ENCODE measurements at places on chromosomes 1 and 21.

GRCh38 chr1:110069404-110070281, 829 bp downstream of the ALX3 start:
- DNase-seq: no peak

DNA sequence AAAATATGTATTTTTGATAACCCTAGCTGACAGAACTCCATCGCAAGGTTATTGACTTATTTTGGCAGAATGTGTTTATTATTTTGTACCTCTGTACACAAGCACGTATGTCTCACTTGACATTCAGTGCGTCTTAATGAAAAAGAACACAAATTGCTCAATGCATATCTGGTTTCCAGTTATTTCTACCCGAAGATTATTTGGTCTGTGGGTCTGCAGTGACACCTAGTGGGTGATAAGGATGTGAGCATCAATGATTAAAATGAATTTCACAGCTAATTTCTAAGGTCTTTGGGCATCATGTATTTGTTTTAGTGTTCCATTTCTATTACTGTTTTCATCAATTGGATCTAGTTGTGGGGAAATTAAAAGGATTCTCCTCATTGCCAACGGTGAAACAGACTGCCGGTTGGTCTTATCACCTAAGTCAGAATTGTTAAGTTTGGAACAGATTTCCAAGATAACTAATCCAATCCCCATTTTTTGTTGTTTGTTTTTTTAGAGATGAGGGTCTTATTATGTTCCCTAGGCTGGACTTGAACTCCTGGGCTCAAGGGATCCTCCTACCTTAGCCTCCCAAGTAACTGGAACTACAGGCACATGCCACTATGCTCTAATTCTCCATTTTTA, 13.9 kb downstream of the DDX20 start:
- DNase-seq: peak; percentile 43

GRCh38 chr1:238752327-238752726, 634.0 kb upstream of the CHRM3 start:
- DNase-seq: peak; percentile 44

GRCh38 chr1:246564839-246565750, 966 bp downstream of the TFB2M start:
- no peak for DNase-seq

- DNase-seq: no peak
Measured at GRCh38 chr1:204426971-204427701, 15.5 kb upstream of the PPP1R15B start.

DNA sequence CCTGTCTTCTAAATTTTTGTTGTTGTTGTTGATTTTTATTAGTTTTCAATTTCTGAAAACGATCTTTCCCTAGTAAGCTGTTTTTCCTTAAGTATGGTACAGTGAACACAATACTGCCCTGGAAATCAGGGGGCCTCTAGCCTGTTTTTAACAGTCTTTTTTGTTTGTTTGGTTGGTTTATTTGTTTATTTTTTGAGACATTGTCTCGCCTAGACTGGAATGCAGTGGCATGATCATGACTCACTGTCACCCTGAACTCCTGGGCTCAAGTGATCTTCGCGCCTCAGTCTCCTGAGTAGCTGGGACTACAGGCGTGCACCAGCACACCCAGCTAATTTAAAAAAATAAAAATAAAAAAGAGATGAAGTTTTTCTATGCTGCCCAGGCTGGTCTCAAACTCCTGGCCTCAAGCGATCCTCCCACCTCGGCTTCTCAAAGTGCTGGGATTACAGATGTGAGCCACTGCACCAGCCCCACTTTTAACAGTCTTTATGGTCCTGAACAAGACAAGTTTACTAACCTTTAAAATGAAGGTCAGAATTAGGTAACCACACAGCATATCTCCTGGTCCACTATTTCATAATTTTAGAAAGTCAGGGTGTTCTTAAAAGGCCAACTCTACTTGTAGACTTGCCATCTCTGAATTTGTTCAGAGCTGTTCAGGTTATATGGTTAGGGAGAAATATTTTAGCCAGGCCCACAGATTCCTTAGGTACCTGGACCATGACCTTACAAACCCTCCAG, 35.4 kb downstream of the TBCE start:
- DNase-seq: no peak

DNA sequence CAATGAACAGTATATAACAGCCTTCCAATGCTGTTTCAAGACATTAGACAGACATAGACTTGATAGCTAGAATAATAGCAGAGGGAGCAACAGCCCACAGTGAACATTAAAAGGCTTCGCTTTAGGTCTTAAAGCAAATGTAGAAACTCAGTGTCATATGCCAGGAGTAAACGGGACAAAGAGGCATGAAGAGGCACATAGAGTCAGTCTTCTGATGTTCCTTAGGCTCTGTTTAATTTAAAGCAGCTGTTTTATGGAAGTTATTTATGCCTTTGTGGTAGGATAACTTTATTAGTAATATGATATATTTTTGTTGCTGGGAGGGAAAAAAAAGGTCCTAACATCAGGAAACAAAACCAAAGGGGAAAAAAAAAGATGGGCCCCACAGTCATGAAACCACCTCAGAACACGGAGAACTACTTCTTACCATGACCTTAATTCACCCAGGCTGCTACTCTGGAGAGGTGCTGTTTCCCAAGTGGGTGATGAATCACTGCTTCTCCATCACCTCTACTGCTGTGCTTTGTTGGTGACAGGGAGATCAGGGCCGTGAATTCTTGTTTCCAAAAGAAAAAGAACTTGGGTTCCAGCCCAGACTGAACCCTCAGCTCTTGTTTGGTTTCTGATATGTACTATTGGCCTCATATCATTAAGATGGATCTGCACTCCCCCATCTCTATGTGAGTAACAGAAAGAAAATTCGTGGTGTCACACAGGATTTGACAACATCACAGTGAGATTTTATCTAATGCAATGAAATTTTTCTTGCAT, 616.9 kb downstream of the KIF26B start:
- peak; percentile 99 for DNase-seq

DNA sequence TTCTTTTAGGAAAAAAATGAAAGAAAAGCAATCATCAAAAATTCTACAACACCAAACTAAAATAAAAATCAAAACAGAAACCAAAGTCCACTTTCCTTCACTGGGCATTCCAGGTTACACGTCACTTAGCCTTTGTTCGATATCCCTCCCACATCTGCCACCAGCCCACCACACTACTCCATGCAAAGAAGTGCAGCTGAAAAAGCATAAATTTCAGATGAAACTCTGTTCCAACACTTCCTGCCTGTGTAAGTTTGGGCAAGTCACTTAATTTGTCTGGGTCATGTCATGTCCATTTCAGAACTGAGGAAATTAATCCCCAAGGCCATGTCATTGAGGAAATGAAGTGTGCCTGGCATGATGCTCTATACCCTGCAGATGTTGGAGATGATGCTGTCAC, 354.3 kb upstream of the USP24 start:
- DNase-seq: no peak

DNA sequence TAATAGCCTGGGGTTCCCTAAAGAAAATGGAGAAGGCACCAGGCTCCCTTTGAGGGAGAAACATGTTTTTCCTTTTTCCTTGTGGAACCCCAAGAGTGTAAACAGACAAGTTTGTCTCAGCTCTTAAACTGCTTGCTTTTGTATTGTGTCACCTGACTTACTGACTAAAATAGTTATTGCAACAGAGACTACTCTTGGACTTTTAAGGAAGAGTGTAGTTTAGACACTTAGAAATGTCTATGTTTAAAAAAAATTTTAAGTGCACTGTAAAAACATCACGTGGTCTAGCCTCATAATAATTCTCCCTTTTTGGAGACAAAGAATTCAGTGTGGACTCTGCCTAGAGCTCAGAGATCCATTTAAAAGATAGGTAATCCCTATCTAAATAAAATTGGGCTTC, 141.1 kb downstream of the TRIM33 start:
- DNase-seq: no peak

DNA sequence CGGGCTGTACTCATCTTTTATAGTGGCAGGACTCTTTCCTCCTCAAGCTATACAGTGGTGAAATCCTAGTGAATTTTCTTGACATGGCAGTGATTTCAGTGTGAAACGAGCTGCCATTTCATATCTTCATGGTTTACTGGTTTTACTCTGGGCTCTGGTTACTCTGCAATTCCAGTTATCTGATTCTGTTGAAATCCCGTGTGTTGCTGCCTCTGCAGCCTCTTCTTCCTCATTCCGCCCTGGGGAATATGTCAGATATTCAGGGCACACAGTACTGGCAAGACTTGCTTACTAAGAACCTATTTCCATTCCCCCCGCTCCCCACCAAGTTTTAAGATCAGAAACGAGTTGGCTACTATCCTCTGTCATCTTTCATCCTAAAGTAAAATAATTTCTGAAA, 7.9 kb upstream of the OR2B11 start:
- DNase-seq: no peak

DNA sequence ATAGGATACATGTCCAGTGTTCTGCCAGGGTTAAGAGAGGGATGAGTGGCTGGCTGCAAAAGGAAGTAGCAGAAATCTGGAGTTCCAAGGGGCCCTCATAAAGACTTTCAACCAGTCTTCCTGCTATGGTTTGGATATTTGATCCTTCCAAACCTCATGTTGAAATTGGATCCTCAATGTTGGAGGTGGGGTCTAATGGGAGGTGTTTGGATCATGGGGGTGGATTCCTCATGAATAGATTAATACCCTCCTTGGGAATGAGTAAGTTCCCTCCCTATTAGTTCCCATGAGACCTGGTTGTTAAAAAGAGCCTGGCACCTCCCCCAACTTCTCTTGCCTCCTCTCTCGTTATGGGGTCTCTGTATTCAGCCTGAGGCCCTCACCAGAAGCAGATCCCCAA, 10.1 kb upstream of the GNG12 start:
- DNase-seq: peak; percentile 66

DNA sequence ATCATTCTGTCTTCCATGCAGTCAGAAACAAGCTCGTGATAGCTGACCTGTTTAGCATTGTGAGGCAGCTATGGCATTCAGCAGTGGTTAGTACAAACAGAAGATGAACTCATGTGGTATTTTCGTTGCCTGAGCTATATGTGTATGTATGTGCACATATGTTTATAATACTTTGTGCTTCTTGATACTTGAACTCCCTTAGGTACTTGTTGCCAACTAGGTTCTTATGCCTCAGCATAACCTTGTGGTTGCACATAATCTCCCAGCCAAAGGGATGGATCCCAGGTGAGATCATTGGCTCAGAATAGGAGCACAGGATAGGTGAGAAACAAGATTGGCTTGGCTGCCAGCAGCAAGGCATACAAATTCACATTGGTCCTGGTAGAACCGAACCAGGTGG, 86.1 kb downstream of the VPS26C start:
- no peak for DNase-seq

DNA sequence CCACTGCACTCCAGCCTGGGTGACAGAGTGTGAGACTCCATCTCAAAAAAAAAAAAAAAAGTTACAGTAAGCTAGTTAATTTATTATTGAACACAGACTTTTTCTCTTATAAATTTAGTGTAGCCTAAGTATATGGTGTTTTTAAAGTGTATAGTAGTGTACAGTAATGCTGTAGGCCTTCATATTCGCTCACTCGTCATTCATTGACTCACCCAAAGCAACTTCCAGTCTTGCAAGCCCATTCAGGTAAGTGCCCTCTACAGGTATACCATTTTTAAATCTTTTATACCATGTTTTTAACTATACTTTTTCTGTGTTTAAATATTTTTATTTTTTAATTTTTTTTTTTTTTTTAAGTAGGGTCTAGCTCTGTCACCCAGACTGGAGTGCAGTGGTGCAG, 12.1 kb downstream of the POU2F1 start:
- DNase-seq: no peak

GRCh38 chr21:32499249-32500055, 85.9 kb downstream of the TCP10L start:
- peak; percentile 73 for DNase-seq

DNA sequence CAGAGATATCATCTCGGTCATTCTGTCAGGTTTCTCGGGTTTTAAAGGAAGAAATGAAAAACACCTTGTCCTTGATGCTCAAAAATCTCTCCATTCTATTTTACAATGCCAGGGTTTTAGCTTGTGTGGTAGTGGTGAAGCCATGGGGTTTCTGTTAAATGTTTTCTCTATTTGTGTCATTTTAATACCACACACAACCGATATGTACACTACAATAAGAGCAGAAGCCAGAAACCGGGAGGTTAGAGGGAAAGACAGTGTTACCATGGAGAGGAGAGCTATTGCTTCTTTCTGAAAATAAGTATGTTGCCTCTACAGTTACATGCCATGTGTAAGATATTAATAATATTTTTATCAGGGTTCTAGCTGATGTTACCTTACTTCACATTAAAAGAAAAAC, 2.8 kb downstream of the SLC35D1 start:
- DNase-seq: no peak

- peak; percentile 39 for DNase-seq
Measured at GRCh38 chr1:34800214-34800613, 7.4 kb downstream of the GJA4 start.

- DNase-seq: peak; percentile 63
Measured at GRCh38 chr1:208185801-208186231, 58.4 kb downstream of the PLXNA2 start.

DNA sequence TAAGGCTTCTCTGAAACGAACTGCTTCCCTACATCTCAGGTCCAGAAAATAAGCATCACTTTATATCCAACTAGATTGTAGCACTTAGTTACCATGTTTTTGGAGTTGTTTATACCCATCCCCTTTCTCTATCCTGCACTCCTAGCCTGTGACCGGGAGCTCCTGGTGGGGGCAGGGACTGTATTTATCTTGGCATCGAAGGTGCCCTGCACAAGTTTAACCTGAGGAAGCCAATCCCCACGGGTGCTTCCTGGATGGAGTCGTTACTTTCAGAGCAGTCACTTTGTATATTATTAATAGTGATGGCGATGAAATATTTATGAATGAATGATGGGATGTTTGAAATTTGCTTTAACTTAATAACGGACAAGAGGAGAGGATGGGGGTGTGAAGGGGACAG, 73.9 kb downstream of the KLHDC7A start:
- no peak for DNase-seq

GRCh38 chr1:160570840-160571239, 8.5 kb downstream of the CD84 start:
- no peak for DNase-seq

GRCh38 chr1:19769211-19769932, 30.3 kb downstream of the TMCO4 start:
- DNase-seq: no peak

DNA sequence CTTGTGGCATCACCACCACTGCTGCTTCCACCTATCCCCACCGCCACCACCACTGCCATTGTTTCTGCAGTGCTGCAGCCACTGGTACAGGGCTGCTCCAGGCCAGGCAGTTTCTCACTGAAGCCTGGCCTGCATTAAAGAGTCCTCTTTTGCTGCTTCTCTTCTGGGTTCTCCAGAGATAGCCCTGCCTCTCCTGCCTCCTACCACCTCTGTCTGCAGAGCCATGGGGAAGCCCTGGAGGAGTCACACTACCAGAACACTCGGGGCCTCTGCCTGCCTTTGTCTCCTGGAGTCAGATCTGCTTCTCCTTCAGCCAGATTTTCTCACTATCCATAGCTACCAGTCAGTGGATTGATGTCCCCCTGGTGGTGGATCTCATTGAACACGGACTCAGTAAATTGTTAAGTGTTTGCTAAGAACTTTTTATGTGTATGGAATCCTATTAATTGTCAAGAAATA, 37.7 kb upstream of the DDAH1 start:
- DNase-seq: peak; percentile 54

- DNase-seq: no peak
Measured at GRCh38 chr21:45043541-45044020, 30.8 kb upstream of the ADARB1 start.

GRCh38 chr1:10544239-10544638, 69.5 kb downstream of the PEX14 start:
- no peak for DNase-seq

Measured in astrocyte (in vitro differentiated cells and primary cell).